ENCODE measurements at places on chromosomes 13 and 19.

DNA sequence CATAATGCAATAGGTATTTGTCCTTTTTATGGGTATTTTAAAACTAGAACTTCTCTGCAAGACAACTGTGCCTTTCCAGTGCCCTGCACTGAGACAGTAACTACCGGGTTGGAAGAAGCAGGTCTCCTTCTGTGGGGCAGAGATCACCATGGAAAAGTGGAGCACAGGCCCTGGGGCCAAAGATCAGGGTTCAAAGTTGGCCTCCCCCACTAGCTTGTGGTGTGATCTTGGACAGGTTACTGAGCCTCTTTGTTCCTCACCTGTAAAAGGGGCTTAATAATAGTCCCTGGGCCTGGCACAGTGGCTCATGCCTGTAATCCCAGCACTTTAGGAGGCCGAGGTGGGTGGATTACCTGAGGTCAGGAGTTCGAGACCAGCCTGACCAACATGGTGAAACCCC lies 68.3 kb downstream of the CEBPG start:
- DNase-seq: no peak

DNA sequence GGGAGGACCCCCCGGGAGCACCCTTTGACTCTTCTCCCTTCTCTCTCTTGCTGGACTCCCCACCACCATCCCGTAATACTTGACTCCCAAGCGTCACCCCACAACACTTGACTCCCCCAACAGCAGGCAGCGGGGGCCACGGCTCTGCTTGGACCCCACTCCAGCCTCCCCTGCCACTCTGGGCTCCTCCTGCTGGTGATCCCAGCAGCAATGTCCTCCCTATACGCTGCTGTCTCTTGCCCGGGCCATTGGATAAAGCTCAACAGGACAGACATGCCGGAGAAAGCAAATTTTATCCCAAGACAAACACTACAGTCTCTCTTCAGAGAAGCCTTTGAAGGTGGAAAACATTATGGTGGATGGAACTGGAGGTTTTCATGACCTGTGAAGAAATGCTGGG lies 20.4 kb upstream of the AMER2 start:
- no peak for DNase-seq

GRCh38 chr13:95260031-95260525 lies 41.2 kb downstream of the ABCC4 start:
- DNase-seq: no peak

DNA sequence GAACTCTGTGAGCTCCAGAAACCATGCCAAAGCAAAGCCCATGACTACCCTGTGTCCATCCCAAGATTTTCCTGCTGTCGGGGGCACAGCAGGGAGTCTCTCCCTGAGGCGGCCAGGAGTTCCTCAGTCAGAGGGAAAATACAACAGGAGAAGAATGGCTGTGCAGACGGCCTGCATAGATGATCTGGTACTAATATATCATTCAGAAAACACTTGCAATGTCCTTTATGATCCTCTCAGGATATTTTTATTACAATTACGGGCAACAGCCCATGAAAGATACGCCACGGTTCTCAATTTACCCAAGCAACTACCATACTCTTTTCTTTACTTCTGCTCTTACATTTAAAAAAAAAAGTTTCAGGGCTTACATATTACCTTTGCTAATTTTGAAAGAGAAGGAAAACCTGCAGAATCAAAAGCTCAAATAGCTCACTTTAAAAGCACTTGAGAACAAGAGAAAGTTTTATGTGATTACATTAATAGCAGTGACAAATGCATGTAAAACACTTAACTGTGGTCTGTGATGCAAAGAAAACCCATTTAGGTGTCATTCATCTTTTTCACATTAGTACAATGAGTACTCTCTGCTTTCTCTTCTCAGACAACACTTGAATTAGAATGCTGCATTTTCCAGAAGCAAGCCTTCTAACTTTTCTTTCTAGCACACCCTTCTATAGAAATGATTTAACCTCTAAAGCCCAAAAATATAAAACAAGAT lies 460.8 kb downstream of the KLF5 start:
- no peak for DNase-seq

All from stimulated activated CD4-positive, alpha-beta T cell treated with anti-CD3 and anti-CD28 coated beads, Interleukin-4, amount 100 ng/mL, for 24 hours (primary cell).